Stimulated activated CD8-positive, alpha-beta memory T cell treated with anti-CD3 and anti-CD28 coated beads, Interleukin-4, amount 100 ng/mL, for 4 hours (primary cell): ENCODE measurements at places on chromosomes 5 and 9.
A peak's percentile ranks its signal among the peaks of the same experiment; 100 is the strongest.

GRCh38 chr5:125668884-125669283 lies 754.3 kb upstream of the GRAMD2B start:
- no peak for DNase-seq

- DNase-seq, result no peak
Observed at GRCh38 chr5:37044120-37044519, 167.6 kb downstream of the NIPBL start.

DNA sequence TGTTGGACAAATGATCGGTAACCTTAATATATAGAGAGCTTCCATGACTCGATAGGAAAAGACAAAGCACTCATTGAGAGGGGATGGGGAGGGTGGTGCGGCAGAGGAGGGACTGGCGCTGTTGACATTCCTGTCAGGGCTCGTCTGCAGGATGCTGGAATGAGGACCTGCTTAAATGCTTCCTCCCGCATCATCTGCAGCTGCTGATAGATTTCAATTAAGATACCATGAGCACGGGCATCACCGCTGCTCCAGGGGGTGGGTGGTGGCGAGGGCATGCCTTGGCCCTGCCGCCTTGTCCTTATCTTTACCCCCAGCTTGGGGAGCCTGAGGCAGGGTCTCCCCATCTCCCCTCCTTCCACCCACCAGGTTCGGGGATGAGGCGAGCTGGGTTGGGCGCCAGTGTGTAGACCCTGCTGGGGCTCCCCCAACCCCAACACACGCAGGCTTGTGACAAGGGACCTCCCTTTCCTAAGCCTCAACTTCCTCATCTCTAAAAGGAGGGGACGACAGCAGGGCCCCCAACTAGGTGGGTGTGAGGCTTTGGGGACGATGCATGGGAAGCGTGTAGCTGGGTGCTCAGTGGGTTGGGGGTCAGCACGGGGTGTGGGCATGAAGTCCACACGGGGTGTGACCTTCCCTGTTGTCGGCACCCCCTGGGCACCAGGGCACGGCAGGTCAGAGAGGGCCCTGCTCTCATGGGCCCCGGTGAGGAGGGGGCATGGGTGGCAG lies 11.7 kb upstream of the QRFP start:
- DNase-seq, result no peak

GRCh38 chr9:36151316-36152210 lies 15.0 kb downstream of the GLIPR2 start:
- peak; percentile 85 for DNase-seq

GRCh38 chr9:133133681-133134387 lies 12.8 kb upstream of the RALGDS start:
- DNase-seq, result peak; percentile 64

- no peak for DNase-seq
Observed at GRCh38 chr5:74643111-74643562, 2.6 kb upstream of the ENC1 start.

GRCh38 chr5:9324348-9325077 lies 221.4 kb downstream of the SEMA5A start:
- no peak for DNase-seq

DNA sequence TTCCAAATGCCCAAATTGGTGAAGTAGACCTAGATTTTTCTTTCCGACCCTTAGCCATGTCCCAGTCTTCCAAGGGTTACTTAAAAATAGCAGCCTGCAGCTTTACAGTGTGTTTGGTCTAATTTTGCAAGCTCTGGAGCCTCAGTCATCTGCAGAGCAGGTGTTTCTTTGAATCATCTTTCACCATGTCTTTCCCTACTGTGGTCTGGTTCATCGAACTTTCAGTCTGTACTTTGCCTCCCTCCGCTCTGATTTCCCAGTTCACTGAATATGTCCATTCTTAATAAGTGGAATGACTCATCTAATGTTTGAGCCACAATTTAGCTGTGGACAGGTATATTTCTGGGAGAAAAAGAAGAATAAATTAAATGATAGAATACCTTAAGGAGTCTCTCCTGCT lies 1060.7 kb downstream of the EFNA5 start:
- no peak for DNase-seq

GRCh38 chr9:32587901-32588300 lies 14.9 kb upstream of the NDUFB6 start:
- no peak for DNase-seq

DNA sequence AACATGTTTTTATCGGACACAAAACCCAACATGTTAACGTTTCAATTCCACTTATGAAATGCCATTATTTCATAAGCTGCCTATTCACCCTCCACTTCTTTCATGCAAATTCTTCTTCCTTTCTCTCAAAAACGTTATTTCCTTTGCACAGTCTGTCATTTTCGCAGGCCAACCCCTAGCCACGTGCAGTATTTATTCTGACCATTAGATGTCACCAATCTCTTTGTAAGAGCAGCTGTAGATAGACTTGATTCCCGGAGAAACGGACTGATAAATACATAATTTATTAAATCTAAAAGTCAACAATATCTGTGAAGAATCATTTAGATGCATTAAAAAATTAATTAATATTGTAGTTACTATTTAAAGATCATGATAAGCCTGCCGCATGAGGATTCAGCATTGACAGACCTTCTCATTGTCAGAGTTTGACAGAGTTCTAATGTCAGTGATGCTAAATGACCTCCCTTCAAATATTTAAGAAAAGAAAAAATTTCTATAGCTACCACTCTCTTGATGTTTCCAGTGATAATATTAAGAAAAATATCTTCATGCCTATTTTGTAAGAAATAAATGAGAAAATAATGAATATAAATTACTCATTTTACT lies 933.6 kb downstream of the CDH12 start:
- DNase-seq, result no peak

- no peak for DNase-seq
Observed at GRCh38 chr5:79471556-79471955, 42.4 kb downstream of the HOMER1 start.

- DNase-seq, result no peak
Observed at GRCh38 chr9:12964271-12964670, 189.5 kb downstream of the LURAP1L start.

- no peak for DNase-seq
Observed at GRCh38 chr9:28923351-28923750, 1350.1 kb upstream of the C9orf72 start.

- DNase-seq, result no peak
Observed at GRCh38 chr5:62572918-62573514, 5.6 kb upstream of the LRRC70 start.

- DNase-seq, result no peak
Observed at GRCh38 chr5:52825826-52826225, 38.1 kb downstream of the ITGA1 start.

DNA sequence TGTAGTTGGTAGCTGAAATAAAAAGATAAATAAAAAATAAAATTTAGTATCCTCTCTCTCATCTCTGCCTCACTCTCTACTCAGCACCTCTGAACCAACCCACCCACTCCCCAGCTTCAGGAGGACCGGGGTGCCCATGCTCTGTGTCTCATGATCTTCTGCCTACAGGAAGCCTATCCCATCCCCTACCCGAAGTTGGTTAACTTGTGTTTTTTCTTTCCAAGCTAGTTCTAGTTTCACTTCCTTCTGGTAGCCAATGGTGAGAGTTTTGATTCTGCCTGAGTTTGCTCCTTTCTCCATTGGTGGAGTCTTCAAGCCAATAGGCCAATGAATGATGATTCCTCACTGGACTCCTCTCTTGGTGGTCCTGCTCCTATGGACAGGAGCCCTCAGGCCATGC lies 32.1 kb downstream of the SNX24 start:
- DNase-seq, result no peak

DNA sequence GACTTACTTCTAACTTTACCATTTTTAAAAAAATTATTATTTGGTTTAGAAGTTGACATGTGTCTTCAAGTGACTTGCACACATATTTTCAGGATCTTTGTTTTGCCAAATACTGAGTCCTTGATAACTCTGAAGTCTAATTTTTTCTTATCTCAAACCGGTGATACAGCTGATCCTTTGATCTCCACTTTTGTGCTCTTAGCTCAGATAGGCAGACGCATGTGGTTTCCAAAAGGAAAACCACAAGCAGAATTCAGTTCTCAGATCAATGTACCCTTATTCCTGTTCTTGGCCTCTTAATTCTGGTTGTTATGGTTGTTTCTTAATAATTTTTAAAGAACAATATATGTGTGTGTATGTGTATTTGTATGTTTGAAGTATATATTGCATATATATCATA lies 238.3 kb upstream of the EDIL3 start:
- DNase-seq, result no peak
